Naive thymus-derived CD8-positive, alpha-beta T cell (primary cell): ENCODE measurements at places on chromosomes 11 and 22.

GRCh38 chr11:33970984-33971466 lies 79.1 kb upstream of the LMO2 start:
- DNase-seq = peak; percentile 17

GRCh38 chr11:72179049-72179803 lies 12.7 kb upstream of the FOLR1 start:
- no peak for DNase-seq

DNA sequence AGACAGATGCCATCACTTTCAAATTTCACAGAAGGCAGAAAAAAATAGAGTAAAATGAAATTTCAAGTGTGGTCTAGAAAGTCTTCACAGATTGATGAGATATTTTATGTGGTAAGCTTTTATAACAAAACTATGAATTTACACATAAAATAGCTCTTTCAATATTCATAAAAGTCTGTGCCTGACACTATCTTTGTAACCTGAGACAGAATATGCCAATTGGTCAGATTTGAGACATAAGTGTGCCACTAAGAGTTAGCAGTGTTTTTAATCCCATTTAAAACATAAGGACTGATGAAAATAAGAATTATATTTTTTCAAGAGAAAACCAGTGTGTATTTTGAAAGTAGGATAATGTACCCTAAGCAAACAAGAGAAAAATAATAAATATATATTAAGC lies 769.5 kb upstream of the LUZP2 start:
- DNase-seq = no peak

GRCh38 chr11:1299621-1300020 lies 9.8 kb downstream of the TOLLIP start:
- no peak for DNase-seq

DNA sequence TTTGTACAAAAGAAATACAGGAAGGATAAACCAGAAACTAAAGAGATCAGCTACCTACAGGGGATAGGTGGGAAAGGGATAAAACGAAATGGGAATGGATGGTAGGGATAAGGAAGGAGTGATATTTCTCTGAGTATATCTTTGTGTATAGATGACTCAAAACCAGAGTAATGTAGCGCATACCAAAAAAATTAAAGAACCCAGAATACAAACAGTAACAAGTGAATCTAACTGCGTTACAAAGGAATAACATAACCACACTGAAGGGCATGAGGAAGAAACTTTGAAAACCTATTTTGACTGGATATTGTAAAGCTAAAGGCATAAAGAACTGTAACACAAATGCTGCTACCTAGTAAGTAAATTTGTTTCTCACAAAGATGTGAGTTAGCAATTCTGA lies 37.9 kb downstream of the MAPK1 start:
- no peak for DNase-seq

- no peak for DNase-seq
These were observed 105.1 kb downstream of the HIPK3 start for GRCh38 chr11:33362051-33362910.

DNA sequence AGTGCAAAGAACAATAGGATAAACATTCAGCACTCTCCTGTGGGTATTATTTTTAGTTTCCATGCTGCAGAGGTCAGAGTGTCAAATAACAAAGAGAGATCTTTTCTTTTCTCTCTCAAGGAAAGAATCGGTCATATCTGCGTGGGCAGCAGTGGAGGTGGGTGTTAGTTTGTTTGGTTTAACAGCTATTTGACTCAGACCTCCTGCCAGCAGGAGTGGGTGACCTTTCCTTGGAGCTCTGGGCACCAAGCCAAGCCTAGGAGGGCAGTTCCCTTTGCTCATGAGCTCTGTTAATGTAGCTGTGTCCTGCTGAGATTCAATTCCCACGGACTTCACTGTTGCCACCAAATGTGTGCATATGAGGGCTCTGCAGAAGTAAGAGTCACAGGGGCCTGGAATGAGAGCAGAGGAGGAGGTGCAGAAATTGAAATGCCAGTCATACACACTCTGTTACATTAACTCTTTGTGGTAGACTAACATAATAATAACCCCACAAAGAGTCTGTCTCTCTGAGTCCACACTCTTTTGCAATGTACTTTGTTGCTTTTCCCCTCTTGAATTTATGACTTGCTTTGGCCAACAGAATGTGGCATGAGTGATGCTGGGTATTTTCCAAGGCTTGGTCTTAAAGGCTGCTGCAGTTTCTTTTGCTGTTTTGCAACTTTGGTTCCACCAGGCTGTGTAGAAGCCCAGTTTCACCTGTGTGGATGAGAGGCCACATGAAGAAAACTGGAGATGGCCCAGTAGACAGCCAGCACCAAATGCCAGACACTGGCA lies 76.0 kb upstream of the GRK3 start:
- DNase-seq = no peak
